Right renal pelvis (tissue), 4 donors: ENCODE measurements at places on chromosomes 4 and X.

GRCh38 chr4:14415146-14415545, 587.1 kb upstream of the CPEB2 start:
- no peak for DNase-seq

DNA sequence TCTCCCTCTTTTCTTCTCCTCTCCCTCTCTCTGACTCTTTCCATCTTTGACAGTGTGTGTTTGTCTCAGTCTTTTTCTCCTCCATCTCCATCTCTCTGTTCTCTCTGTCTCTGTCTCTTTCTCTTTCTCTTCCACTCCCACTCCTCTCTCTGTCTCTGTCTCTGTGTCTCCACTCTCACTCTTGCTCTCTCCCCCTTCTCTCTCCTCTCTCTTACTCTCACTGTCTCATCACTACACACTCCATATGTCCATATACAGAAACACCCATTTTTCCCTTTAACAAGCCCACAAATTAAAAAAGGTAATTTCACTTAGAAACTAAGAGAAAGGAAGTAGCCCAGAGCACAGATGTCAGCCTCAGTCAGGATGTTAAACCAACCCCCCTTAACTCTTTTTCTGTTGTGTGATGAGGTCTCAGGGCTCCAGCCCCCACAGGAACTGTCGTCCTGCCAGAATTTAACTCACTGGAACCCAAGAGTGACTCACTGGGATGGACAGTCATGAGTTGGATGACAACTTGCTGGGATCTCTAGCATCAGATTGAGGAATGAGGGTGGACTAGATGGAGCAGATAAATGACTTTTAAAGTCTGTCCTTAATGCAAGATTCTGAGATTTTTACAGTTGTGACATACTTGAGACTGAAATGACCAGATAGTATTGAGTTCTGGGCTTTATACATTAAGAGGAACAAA, 27.5 kb downstream of the OTUD6A start:
- DNase-seq, result no peak

DNA sequence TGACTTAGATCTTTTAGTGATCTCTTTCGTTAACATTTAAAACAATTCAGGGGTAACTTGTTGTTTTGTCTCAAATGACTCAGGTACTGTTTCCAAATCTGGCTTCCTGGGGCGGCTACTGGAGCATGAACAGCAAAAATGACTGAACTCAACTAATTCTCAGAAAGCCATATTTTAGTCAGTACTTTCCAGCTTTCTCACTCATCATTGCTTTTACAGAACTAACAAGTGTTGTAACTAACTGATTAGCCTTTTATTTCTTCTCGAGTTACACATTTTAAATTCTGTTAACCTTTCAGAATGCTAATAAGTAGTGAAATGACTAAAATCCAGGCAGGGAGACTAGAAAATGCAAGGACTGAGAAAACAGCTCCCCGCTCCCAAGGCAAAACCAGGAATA, 55.3 kb downstream of the JADE3 start:
- DNase-seq, result no peak

- DNase-seq, result no peak
Observed at GRCh38 chr4:103091601-103092223, 7.9 kb downstream of the BDH2 start.

DNA sequence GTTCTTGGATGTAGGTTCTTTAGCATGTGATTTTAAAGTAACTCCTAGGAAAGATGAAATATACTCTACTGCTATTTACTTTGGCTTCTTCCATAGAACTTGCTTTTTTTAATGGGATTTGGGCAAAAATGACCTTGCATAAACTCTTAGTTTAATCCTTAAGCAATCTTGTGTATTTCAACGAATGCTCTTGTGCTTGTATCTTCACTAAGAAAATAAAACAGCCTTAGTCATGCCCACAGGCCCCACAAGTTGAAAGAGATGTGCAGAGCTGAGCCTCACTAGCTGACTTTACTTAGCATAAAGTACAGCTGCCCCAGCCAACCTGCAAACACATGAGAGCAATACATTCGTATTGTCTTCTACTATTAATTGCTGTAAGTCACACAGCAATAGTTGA, 1609.2 kb downstream of the STIM2 start:
- no peak for DNase-seq

DNA sequence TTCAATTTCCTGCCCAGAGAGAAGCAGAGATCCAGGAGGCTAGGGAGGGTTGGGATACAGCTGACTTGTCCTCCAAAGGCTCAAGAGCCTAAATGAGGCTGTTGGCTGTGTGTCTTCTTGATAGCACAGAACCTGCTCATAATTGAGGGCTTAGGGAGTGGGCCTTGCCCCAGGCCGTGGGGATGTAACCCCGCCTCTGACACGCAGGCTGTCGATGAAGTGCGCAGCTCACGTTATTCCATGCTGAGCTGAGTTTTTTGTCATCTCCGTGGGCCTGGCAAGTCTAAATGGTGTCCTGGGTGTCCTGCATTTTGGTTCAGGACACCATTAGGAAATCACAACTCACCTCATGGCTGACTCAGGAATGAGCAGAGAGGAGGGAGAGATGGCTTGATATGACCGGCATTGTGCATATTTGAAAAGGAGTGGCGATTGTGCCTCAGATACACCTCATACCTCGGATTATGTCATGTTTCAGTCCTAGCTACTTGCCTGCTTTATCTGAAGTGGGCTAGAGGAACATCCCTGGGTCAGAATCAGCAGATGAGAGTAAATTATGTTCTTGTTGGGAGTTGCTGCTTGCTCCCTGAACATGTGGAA, 43.7 kb downstream of the FHDC1 start:
- DNase-seq, result no peak

GRCh38 chrX:75784680-75785491, at the start of gene MAGEE2:
Gene MAGEE2 (minus strand): TSS chrX:75785254. CDS start chrX:75785051, 203 bp downstream.
- DNase-seq, result peak; percentile 3

DNA sequence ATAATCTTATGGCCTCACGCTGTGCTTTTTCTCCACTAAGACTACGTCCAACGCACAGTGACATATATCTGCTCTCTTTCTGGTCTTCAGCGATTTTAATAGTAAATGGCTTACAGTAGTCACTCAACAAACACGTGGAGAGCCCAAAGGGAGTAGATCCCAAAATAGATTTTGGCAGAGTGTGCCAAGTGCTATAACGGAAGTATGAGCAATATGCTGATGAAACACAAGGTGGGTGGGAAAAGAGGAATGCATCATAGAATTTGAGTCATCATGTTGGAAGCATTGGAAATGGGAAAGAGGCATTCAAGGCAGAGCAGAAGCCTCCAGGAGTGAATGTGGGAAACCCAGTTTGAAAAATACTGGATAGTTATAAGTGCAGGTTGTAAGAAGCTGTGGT, 129.1 kb upstream of the LDB2 start:
- DNase-seq, result no peak

DNA sequence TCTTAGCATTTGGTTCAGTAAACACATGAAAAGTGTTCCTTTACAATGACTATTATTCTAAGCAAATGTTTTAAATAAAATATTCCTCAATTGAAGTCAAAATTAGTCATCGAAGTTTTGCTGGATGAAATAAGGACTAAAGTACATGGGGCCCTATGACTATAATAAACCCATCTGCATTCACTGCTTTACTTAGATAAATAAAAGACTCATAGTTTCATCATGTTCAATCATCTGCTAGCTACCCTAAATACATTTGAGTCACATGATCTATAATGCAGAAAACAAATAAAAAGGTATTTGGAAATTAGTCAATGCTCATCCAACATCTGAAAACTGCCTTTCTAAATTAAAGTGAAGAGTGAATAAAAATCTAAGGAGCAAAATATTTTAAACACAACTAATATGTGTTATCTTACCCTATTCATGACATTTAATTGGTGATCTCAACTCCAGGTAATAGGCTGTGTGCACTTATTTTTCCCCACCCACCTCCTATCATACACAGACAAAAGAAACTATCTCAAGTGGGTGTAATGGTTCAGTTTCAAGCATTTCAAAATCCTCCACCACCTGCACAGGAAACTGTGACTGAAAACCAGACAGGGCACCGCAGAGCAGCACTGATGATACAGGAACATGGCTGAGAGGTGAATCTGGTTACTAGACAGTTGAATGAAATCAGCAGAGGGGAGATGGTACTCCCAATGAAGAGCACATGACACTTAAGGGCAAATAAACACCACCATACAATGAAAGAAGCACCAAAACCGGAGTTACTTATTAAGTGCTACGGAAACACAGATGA, 78.6 kb downstream of the CAMK2D start:
- DNase-seq, result no peak

DNA sequence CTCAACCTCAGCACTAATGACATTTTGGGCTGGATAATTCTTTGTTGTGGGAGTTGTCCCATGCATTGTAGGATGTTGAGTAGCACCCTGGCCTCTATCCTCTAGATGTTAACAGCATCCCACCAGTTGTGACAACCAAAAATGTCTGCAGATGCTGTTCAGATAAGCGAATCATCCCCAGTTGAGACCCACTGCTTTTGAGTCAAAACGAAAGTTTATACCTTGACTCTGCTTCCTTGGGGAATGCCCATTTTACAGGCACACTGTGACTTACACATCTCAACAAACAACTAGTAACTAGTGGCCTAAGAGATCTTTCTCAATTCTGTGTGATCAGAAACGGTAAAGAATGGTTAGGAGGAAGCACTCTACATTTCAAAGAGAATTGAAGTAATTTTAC, 37.0 kb downstream of the SEPSECS start:
- no peak for DNase-seq

GRCh38 chrX:32170481-32170880, 1040.9 kb downstream of the DMD start:
- DNase-seq, result no peak

DNA sequence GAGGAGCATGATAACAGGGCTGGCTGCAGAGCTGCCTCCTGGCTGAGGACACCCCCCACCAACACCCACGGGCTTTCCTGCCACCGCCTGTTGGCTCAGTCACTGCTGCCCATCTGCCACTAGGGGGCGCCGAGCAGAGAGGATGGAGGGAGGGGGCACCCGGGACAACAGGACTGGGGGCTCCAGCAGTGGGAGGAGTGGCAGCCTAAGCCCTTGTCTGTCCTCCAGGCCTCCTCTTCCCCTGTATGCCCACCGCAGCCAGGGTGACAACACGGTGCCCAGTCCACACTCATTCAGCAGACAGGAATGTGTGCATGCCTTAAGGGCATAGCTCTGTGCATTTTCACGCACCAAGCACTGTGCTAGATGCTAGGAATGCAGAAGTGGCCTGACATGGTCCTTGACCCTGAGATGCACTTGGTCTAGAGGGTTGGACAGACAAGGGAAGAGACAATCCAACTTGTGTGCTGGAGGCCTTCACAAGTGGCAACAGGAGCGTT, 149.9 kb downstream of the AMMECR1 start:
- no peak for DNase-seq

DNA sequence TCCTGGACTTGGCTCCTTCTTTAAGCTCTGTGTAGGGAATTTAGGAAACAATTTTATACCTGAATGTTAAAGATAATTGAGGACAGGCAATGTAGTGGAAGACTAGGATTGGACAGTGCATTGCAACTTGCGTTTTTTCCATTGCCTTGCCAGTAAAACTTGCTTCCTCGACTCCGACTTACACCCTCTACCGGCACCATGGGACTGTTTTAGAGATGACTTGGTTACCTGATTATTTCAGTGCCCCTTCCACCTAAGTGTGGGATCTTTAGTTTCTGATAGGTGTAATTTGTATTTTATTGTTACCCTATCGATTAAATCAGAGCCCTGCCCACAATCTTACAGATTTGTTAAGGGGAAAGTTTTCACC, 1.2 kb downstream of the PRPS1 start:
- no peak for DNase-seq

GRCh38 chr4:112189754-112190153, 41.8 kb upstream of the AP1AR start:
- DNase-seq, result no peak

GRCh38 chr4:145865274-145865941, 73.2 kb downstream of the ZNF827 start:
- no peak for DNase-seq

GRCh38 chrX:21926116-21926515, 14.4 kb upstream of the SMS start:
- no peak for DNase-seq

DNA sequence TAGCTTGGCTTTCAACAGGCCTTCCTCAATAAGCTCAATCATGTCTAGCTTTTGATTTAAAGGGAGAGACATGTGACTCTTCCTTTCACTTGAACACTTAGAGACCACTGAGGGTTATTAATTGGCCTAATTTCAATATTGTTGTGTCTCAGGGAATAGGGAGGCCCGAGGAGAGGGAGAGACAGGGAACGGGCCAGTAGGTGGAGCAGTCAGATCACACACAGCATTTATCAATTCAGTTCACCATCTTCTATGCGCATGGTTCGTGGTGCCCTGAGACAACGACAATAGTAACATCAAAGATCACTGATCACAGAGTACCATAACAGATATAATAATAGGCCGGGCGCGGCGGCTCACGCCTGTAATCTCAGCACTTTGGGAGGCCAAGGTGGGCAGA, 17.8 kb downstream of the ZNF81 start:
- DNase-seq, result no peak

- no peak for DNase-seq
Observed at GRCh38 chrX:65679071-65679540, 11.7 kb downstream of the MSN start.

DNA sequence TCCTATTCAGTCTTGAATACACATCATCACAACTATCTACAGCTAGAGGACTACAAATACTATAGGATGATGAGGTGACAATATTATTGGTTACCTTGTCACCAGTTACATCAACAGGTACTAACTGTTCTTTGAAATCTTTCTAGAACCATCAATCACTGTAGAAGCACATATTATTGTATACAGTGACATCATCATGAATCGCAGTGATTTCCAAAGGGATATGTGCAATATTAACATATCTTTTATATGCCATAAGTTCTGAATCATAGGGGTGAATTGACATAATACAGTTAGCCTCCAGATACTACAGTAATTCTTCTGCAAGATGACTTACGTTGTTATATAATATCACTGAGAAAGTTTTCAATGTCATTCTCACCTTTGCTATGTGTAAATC, 105.2 kb upstream of the HPGD start:
- no peak for DNase-seq

DNA sequence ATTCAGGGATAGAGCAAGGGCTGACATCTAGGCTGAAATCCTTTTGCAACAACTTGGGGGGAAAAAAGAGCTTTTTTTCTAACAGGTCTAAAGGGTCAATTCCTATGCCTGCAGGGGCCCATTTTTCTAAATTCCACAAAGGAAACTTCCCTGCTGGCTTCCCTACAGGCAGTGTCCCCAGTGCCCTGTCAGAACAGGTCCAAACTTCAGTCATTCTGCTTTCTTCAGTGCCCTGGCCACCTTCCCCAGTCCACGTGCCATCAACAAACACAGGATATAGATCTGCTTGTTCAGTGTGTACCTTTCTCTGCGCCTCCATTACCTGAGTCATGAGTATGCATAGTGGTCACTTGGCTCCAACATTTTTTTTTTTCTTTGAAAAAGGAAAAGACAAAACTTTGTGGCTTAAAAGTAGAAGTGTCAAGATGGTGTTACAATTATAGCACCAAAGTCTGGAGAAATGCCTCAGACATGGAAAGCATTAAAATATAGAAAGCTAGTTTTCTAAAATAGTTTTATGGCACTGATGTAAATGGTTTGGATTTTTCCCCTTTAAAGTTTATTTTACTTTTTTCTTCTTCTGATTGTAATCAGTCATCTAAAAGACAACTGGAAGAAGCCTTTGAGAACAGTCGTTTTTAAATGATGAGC, 84.0 kb upstream of the JADE1 start:
- DNase-seq, result no peak
